ENCODE measurements at places on chromosomes 6 and 20.

GRCh38 chr6:131101911-131102680 lies 33.2 kb upstream of the AKAP7 start:
- no peak for DNase-seq

DNA sequence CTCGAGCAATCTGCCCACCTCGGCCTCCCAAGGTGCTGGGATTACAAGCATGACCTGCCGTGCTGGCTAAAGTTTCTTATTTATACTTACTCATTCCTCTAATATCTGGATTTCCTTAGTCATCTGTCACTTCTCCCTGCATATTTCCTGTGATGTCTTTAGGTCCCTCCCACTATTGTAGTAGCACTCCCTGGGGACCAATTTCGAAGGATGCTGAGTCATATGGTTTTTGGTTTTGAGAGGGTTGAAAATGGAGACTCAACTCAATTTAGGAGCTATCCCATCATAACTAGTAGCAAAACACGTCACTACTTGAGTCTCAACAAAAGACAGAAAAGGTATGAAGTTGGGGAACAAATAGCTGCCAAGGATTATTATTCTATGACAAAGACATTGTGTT lies 20.2 kb downstream of the MCUR1 start:
- DNase-seq, result no peak

DNA sequence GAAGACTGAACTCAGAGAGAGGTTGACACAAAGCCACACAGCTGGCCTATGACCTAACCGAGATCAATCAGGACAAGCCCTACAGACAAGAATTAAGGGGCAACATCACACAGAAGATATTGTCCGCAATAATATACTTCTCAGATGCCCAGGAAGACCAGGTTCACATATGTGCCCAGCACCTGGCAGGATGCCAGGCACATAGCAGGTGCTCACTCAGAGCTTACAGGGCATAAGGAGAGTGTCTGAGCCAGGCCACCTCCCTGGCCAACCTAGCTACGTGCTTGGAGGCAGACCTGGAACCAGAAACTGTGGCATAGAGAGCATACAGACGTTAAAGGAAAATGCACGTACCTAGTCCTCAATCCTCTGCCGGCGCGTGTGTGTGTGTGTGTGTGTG lies 87.0 kb upstream of the LRFN2 start:
- DNase-seq, result no peak

DNA sequence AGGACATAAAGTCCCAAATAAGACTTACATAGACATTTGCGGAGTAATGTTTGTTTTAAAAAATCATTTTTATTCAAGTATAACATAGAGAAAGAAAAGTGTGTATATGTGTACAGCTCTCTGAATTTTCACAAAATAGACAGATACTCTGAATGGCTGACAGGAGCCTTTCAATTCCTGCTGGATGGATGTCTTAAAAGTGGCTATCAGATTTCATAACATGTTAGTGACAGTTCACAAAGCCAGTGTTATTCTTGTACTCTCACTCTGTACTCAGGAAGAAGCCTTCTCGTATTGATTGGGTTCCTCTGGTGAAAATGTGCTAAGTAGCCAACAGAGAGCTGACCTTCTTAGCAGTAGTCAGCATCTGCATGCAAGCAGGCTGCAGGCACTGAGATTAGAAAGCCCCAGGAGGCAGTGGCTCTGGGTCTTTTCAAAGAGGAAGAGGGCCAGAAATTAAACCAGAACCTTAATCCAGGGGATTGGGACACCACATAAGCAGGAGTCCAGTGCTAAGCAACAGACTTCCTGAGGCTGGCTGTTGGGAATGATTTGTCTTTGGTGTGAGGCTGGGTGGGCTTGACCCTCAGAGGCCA lies 19.7 kb downstream of the SLC17A4 start:
- DNase-seq, result no peak

- DNase-seq, result no peak
Observed at GRCh38 chr6:14867802-14868201, 378.1 kb upstream of the JARID2 start.

Measured in activated T-cell treated with anti-CD3 and anti-CD28 coated beads for 48 hours (primary cell).